K562 (cell line): ENCODE measurements at places on chromosomes 7 and 10. TPM values are rescaled to one million over a fixed set of nuclear protein-coding genes. Genes with fewer than 3 reads are reported as not detected.

The COX15 gene
- 15.0 and 17.4 TPM in 2 replicates for polyA plus RNA-seq

The OPN4 gene
- not detected in 2 replicates for polyA plus RNA-seq

DNA sequence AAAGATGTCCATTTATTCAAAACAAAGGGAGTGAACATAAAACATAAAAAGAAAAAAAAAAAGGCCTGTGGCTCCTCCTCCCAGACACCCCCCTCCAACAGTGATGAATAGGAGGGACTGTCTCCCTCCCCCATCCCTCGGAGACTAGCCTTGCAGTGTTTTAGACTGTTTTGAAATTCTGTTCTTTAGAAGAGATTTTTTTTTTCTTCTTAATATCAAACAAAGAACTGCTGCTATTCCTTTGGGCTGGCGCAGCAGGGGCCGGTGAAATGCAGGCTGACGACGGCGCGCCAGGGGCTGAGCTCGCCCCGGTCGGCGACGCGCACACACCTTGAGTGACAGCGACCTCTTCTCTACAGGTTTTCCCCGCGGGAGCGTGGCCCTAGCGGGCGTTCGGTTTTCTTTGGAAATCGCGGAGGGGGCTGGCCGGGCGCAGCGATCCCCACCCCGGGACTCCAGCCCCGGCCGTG lies at the start of gene LANCL2:
TSS of gene LANCL2 (plus strand) at position 133 of the 470 bp plus-strand sequence. CDS start 689 bp downstream, outside the sequence.
- no peaks in the 10 kb centered on the region for H3K36me3 ChIP-seq
- DNase-seq: peak; percentile 61
- H3K27me3 ChIP-seq: peaks cover 6% of the 10 kb centered on the region; the same call in 1 of the 2 replicates
- H3K4me3 ChIP-seq: peak within 1 kb of the TSS; percentile 95
- H3K27ac ChIP-seq: peak within 1 kb of the TSS; percentile 98

The TAS2R5 gene
- 2.1 and 2.2 TPM in 2 replicates for polyA plus RNA-seq

DNA sequence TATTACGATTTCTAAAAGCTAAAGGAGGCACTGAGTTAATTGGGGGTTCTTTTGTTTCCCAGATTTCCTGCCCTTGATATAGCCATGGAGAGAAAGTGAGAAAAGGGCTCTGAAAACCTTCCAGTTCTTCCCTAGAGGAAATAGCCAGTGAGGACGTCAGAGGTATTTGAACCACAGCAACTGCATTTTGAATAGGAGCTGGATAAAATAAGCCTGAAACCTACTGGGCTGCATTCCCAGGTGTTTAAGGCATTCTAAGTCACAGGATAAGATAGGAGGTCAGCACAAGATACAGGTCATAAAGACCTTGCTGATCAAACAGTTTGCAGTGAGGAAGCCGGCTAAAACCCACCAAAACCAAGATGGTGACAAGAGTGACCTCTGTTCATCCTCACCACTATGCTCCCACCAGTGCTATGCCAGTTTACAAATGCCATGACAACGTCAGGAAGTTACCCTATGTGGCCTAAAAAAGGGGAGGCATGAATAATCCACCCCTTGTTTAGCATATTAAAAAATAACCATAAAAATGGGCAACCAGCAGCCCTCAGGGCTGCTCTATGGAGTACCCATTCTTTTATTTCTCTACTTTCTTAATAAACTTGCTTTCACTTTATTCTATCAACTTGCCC lies 85.1 kb upstream of the FRMD4A start:
- no peak overlapping the region for H3K4me3 ChIP-seq
- no peaks in the 10 kb centered on the region for H3K27me3 ChIP-seq
- H3K27ac ChIP-seq: no peak overlapping the region
- no peaks in the 10 kb centered on the region for H3K36me3 ChIP-seq
- H3K4me1 ChIP-seq: no peaks in the 10 kb centered on the region
- no peak for DNase-seq

GRCh38 chr10:98041352-98042043 lies 11.1 kb upstream of the CRTAC1 start:
- H3K36me3 ChIP-seq: no peaks in the 10 kb centered on the region
- no peak overlapping the region for H3K27ac ChIP-seq
- peaks cover 5% of the 10 kb centered on the region for H3K4me1 ChIP-seq
- H3K4me3 ChIP-seq: no peak overlapping the region
- peak; percentile 27 for DNase-seq

GRCh38 chr7:78620920-78621319 lies 822.3 kb downstream of the PHTF2 start:
- H3K27ac ChIP-seq: no peak overlapping the region
- no peaks in the 10 kb centered on the region for H3K27me3 ChIP-seq
- no peaks in the 10 kb centered on the region for H3K36me3 ChIP-seq
- DNase-seq: no peak

The GNGT1 gene
- polyA plus RNA-seq: 0.65 TPM in 1 of 2 replicates, not detected in the other
